Stimulated activated CD4-positive, alpha-beta T cell treated with anti-CD3 and anti-CD28 coated beads, Interleukin-2, amount 100 ng/mL, for 24 hours (primary cell): ENCODE measurements at places on chromosomes 16 and 17.

DNA sequence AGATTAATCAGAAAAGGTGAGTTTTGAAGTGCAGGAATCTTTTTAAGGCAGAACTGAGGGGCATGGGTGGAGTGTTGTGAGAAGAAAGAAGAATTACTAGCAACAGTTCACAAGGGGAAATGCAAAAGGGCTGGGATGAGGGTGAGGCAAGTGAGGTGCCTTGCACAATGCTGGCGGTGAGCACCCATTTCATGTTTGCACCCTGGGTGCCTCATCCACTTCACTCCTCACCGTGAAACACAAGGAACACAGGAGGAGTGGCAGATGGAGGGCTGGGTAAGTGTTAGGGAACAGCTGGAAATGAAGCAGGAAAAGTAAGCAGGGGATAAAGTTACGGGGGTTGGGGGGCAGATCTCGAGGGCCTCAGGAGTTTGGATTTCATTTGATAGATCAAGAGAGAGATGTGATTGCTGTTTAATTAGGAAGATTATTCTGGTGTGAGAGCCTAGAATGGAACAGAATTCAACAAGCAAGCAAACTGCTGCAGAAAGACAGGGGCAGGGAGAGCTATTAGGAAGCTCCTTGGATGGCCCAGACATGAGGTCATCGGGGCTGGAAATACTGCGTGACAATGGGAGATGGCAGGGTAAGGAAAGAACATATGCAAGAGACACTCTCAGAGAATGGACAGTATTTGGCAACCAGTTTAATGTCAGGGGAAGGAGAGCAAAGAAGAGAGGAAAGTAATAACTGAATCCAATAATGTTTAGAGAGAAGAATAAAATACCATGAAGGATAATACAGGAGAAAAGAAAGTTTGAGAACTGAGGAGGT, 8.3 kb upstream of the HEATR6 start:
- no peak for DNase-seq

DNA sequence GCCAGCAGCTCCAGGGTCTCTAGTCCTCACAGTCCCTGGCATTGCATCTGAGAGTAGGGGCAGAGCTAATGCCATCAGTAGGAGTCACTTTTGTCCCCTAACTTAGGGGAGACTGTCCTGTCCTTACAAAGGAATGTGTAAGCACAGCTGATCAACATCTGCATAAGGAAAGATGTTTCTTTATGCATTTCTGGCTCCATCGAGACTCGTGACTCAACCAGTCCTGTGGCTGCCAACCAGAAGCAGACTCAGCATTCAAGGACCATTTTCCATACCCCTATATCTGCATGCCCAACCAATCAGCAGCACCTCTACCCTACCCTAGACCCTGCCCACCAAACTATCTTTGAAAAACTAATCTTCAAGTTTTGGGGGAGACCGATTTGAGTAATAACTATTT, 8.2 kb upstream of the MPP2 start:
- no peak for DNase-seq

DNA sequence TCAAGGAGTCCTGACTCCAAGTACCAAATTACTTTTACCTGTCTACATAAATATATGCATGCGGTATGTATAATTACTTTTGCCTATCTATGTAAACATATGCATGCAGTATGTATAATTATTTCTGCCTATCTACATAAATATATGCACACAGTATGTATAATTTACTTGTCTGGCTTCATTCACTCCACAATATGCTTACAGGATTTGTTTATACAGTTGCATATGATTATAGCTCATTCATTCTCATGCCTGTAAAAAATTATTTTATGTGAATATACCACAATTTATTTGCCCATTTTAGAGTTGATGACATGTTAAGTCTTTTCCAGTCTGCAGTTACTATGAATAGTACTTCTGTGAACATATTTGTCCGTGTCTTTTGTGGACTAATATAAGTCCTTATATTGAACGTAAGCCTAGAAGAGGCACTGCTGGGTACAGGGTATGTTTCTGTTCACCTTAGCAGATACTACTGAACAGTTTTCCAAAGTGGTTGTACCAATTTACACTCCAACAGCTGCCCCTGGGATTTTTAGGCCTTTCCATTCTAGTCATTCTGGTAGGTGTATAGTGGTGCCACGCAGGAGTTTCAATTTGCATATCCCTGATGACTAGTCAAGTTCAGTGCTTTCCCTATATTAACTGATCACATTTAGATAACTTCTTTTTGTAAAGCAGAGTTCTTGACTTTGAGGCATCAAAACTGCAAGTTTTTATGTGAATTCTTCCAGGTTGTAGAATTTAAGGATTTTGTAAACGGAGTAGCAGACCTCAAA, 47.0 kb downstream of the MARVELD3 start:
- no peak for DNase-seq

- DNase-seq = no peak
These were observed 505.0 kb downstream of the GRIN2A start for GRCh38 chr16:9677301-9677653.

DNA sequence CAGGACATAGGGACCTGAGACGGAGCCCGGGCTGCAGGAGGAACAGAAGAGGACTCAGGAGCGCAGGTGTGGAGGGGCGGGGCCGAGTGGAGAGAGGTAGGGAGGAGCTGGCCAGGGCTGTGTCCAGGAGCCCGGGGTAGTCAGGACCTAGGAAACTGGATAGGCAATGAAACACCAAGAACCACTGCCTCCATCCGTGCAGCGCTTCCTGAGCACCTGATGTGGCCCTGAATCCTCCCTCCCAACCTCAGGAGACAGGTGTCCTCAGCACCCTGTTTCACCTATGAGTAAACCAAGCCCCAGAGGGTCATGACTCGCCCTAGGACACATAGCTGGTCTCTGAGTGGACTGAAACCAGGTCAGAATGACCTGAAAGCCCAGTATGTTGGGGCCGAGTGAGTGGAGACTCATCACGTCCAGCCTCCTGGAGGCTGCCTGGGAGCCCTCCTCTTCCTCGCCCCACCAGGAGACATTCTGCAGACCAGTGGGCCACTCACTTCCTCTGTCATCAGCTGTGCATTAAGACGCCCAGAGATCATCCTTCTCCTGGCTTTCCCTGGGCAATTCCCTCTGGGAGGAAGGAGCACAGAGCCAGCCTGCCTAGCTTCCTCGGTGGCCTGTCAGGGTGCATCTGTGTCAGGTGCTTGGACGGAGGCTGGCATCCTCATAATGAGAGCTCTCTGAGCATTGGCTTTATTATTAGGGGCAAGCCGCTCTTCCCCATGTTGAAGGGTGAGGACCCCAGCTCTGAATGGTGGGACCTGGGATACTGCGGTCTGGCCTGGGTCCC, 72.8 kb downstream of the SCNN1B start:
- no peak for DNase-seq

GRCh38 chr17:66290101-66290722, 12.2 kb upstream of the PRKCA start:
- no peak for DNase-seq

GRCh38 chr16:22816475-22816874, 2.5 kb downstream of the HS3ST2 start:
- DNase-seq = no peak

DNA sequence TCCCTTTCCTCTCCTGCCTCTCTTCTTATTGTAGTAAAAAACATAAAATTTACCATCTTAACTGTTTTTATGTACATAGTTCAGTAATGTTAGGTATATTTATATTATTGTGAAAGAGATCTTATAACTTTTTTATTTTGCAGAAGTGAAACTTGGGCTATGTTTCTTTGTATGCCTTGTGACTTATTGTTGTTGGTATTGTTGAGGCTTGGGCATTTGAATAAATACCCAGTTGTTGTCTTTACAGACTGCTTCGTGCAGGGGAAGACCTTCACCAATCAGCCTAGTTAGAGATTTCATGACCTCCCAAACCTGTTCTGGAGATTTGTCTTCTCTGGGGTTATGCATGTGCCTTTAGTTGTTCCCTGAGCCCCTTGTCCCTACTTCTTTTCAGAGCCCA, 31.9 kb downstream of the REXO5 start:
- DNase-seq = no peak

GRCh38 chr17:7886227-7887037, 2.2 kb upstream of the CHD3 start:
- peak; percentile 58 for DNase-seq

DNA sequence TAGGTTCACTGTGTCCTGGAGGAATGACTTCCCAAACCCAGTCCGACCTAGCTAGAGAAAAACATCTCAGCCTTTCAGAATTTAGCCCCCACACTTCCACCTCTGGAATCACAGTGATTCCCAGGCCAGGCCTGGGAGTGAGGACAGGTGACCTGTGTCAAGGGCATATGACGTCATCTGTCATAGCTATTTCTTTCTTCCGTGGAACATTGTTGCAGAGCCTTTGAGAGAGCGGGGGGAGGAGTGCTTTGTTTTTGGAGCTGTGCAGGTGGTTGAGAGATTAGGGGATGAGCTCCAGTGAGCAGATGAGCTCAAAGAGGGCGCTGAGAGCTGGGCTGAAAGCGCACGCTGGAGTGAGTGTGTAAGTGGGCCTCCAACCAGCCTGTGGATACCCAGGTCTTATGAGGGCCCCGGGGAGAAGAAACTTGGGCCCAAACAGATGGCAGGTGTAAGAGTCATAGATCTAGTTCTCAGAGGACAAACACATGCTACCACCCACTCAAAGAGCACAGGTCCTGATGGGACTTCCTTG, 344.8 kb downstream of the SNX29 start:
- no peak for DNase-seq

DNA sequence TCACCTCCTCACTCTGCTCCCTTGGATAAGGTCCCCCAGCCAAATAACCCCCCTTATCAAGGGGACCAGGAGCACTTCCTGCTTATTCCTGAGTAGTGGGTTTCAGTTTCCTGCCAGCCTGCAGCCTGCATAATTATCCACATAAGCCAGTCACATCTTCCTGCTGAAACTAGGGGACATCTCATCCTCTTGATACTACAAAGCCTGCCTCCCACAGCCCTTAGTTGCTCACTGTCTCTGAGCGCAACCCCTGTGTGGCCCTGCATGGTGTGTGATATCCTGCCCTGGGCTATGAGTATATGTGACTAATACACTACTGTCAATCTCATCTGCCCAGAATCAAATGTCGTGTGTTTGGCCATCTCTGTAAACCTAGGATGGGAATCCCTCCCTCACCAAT, 8.0 kb upstream of the XYLT2 start:
- DNase-seq = no peak

- peak; percentile 34 for DNase-seq
These were observed 2.1 kb downstream of the RHBDL3 start for GRCh38 chr17:32267690-32268205.

- no peak for DNase-seq
These were observed 391.7 kb downstream of the XYLT1 start for GRCh38 chr16:17078931-17079631.

DNA sequence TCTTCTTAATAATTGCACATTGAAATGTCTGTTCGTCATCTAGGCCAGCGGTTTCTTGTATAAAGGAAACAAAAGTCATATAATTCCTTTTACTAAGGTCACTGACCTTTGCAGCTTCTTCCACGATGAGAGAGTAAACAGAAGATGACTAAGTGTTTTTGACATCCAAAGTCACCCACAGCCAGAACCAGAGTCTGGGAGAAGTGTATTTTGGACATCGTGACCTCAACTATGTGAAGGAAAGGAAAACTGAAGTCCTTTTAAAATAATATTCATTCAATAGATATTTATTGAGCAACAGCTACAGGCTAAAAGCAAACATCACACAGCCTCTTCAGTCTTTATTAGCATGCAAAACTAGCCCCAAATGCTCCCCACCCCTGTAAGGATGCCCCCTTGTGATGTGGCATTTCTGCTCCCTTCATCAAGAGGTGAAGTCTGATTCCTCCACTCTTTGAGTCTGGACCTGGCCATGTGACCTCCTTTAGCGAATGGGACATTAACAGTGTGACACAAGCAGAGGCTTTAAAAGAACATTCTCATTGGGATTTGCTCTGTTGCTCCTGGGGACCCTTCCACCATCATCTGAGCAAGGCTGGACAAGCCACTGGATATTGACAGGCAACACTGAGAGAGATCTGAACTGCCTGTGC, 8.1 kb upstream of the PMP22 start:
- no peak for DNase-seq

GRCh38 chr17:35345445-35345925, 27.9 kb downstream of the SLFN11 start:
- no peak for DNase-seq

DNA sequence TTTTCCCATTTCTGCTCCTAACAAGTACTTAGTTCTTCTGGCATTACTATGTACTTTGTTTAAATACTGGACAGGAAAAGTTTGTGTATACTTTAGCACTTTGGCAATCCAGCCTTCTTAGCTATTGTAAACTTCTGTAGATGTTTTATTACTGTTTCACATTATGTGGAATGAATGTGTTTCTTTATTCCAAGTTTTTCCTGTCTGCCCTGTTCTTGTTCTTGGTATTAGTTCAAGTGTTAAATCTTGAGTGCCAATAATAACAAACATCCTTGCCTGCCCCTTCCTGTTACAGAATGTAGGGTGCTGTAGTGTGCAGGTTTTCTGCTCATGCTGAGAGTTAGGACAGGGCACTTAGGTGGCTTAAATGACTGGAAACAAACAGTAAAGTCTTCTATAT, 7.3 kb upstream of the CAPNS2 start:
- no peak for DNase-seq

DNA sequence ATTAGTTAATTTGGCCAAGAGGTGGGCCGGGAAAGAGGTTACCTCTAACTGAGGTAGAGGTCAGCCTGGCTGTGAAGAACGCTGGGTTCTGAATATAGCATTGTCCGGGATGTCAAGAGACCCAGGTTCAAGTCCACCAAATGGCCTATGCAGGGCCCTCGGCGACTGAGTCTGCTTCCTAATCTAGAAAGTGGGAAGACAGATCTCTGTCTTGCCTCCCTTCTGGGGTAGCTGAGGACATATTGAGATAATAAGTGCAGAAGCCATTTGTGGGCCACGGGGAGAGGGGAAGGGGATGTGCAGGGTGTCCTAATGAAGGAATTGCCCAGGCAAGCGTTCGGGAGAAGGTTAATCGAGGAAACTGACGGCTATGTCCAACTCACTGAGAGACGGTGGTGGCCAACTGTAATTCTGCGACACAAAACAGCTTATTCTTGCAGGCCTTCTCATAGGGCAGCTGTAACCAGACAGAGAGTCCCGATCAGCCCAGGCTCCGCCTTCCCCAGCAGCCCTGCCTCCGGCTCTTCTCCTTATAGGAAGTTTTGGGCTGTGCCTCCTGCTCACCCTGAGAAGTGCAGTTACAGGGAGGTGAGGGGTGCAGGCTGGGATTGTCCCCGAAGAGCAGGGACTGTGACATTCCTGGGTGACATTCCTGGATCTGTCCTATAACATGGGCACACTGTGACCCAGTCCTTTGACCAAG, 15.9 kb downstream of the HASPIN start:
- DNase-seq = no peak

DNA sequence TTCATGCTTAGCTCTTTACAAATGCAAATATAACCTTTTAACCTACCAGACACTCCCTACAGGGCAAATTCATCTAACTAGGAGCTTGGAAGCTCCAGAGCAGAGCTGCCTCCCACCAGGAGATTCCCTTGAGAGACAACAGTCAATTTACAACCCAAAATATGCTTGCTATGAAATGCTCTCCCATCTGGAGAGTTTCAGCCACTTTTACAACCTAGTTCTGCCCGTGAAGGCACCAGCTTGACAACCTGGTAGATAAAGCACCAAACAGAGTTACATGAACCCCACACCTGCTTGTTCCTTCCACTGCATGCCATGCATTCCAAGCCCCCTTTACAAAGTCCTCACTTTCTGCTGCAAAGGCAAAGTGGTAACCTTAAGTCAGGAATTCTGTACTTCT, 215.3 kb upstream of the KIF2B start:
- no peak for DNase-seq
